ENCODE measurements at places on chromosomes 16 and 17.

GRCh38 chr16:65119435-65119834, 2.4 kb downstream of the CDH11 start:
- no peak for DNase-seq

DNA sequence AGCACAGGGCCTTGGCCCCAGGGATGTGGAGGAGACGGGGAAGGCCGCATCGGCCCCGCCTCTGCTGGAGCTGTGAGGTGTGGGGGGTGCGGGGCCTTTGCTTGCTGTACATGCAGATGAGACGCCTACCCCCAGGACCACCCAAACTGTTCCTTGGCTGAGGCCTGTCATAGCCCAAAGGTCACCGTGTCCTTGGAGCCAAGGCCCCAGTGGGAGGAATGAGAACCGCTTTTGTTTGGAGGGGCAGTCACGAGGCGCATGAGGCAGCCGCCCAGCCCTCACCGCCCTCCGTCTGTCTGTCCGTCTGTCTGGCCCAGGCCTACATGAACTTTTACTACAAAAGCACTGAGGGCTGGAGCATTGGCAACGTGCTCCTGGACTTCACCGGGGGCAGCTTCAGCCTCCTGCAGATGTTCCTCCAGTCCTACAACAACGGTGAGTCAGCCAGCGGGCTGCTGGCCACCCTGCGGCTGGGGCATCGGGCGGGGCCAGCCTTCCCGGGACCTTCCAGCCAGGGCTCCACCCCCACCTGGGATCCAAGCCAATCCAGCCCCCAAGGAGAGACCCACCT, 8.8 kb downstream of the TAX1BP3 start:
- peak; percentile 58 for DNase-seq

DNA sequence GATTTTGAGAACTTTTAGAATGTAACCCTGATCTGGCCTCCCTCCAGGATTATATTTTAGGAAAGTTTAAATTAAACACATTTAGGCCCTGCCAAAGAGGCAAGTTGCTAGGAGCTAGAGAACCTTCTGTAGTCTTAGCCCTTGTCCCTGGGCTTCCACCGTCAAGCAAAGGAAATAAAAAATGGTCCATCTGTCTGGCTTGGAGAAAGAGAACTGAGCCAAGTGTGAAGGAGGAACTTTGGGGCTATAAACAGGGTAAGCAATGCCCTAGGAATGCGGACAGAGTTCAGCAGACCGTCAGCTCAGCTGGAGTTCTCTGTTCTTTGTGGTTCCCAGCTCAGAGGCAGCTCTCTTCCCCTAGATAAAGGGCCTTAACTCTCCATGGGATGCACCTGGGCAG, 29.6 kb downstream of the RCVRN start:
- no peak for DNase-seq

DNA sequence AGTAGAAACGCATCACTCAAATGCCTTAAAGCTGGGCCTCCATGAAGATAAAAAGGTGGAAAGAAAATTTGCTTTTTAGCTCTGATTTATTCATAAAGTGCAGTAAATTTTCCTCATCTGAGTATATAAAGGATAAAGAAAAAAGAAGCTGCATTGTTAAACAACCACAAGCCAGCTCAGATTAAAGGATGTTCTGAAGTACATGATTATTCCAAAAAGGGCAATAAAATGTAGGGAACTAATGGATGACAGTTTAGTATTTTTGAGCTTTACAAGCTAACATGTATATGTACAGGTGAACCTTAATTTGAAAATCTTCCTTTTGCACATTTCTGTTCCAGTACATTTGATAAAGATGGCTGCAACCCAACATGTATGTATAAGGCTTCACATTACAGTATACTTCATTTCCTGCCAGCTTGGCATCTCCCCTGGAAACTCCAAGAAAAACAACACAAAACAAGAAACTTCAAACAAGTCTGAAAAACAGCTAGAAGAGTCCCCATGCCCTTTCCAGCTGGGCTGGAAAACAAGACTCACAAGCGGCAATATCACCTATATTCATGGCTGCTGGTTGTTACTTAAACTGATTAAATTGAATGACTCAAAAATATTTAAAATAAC, 225.7 kb downstream of the CEP112 start:
- no peak for DNase-seq

GRCh38 chr16:2811703-2812471, 5.2 kb upstream of the PRSS21 start:
- DNase-seq: no peak

DNA sequence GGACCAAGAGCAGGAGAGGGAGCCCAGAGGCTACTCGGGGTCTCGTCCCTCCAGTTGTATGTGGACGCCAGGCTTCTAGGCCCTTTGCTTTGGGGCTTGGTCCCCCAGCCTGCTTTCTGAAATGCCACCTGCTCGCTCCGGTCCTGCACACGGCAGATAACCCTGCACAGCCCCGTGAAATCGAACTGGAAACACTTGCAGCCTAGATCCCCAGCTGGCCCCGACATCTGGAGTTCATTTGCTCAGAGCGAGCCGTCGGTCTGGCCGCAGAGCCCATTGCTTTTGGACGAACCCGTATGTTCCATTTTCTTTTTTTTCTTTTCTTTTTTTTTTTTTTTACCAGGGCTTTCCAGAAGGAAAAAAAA, 22.9 kb downstream of the C1QTNF1 start:
- no peak for DNase-seq

DNA sequence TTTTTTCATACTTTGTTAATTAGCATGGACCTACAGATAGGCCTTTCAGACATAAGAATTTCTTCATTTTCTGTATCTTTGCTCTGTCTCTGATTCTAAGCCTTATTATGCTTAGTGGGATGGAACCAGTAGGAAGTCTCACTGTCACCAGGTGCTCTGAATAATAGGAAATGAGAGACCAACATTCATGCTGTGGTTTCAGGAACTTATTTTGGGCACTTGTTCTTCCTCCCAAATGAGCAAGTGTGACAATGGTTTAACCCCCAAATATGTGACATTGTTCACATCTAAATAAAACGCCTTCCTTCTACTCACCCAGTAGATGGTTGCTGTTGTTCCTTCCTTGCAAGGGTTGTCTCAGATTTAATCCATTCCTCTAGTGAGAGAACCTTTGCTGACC, 100.2 kb downstream of the SYCE1L start:
- no peak for DNase-seq

DNA sequence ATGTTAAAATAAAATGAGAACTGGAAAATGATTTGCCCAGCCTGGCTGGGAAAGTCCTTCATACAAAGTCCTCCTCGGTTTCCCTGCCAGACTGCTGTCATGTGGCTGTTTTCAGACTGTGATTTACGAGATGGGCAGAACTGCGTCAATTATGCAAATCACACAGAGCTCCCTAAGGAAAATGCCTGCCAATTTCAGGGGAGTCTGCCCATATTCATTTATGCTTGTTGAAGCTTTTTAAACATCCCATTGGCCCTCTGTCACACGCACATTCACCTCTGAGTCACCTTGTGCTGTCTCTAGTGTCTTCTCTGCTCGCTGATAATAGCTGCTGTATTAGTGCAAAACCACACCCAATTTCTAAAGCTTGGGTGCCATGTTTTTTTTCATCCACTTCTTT, 81.7 kb upstream of the FAM20A start:
- no peak for DNase-seq

- DNase-seq: no peak
Measured at GRCh38 chr17:72338847-72339790, 218.3 kb downstream of the SOX9 start.

- no peak for DNase-seq
Measured at GRCh38 chr16:55811811-55812210, 21.1 kb downstream of the CES1 start.

DNA sequence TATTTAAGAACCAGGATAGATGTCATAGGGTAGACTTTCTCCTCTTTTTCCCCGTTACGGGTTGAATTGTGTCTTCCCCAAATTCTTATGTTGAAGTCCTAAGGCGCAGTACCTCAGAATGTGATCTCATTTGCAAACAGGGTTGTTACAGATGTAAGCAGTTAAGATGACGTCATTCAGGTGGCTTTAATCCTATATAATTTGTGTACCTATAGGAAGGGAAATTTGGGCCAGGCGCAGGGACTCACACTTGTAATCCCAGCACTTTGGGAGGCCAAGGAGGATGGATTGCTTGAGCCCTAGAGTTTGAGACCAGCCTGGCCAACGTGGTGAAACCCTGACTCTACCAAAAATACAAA, 99.5 kb upstream of the DHX40 start:
- no peak for DNase-seq

- no peak for DNase-seq
Measured at GRCh38 chr17:43449470-43450248, 34.1 kb upstream of the DHX8 start.

DNA sequence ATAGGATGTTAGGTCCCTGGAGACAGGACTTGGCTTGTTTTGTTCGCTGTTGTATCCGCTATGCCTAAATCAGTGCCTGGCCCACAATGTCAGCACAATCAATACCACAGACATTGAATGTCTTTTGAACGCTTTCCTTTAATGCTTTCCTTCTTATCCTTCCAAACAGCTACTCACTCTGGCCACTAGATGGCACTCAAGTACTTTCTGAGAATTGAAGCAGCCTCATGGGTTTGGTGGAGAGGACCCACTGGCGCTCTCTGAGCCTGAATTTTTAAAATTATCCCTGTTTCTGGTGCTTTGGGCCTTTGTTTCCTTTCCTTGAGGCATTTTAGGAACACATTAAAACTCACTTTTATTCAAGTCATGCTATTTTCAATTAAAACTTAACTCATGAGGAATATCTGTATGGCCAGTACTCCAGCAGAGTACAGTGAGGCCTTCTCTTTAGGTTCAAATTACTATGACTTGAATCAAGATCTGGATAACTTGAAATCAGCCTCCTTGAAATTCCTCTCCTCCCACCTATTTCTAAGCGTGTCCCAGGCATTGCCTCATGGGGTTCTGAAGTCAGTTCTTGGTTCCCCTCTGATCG, 3.2 kb upstream of the NLRP1 start:
- no peak for DNase-seq

GRCh38 chr17:78563189-78564145, 13.7 kb downstream of the DNAH17 start:
- no peak for DNase-seq

- no peak for DNase-seq
Measured at GRCh38 chr17:35460354-35460851, 11.8 kb upstream of the SLFN13 start.

- DNase-seq: no peak
Measured at GRCh38 chr17:82868715-82869131, 28.9 kb upstream of the ZNF750 start.

GRCh38 chr17:66661411-66662256, 173.3 kb upstream of the CACNG5 start:
- DNase-seq: no peak

DNA sequence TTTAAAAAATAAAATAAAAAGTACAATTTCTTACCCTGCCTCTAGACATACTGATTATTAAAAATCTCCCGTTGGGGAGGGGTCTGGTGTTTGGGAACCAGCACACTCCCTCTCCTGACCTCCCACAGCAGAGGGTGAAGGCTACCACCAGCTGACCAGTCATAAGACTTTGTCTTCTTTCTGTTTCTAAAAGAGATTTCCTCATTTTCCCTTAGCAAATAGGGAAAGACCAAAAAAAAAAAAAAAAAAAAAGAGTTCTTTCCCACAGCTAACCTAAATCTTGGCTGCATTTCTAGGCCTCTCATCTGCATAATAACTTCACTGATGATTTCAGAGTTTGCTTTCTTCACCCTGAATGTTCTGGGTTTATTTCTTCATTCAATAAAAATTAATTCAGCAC, 30.3 kb downstream of the CDK5RAP3 start:
- DNase-seq: no peak

DNA sequence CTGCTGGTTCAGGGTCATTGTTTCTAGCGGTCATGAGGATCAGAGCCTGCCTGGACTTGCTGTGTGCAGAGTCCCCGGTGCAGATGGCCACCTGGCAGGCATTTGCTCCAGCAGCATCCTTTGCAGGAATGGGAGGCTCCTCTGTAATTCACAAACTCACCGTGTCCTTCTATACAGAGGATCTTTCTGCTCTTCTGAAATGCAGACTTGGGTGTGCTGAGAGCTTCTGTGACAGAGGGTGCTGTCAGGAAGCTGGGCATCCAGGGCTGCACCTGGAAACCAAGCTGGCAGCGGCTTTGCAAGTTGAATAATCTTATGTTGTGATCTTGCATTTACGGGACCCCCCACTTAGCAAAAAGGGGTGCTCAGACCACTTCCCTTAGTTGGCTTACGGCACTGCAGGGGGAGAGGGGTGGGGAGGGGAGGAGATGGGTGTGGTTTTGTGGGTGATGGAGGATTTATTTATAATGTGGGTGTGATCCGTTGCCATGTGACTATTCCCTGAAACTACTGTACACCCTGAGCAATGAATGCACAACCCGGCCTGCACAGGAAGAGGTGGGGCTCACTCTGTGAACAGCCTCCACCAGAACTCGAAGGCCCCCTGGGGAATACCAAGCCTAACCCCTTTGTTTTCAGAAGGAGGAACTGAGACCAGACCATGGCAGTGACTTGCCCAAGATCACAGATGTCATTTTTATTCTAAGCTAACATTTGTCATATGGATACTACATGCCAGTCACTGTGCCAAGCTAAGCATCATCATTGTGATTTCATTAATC, 178.3 kb downstream of the PRKCB start:
- DNase-seq: no peak

GRCh38 chr16:69698404-69698803, 28.0 kb downstream of the NQO1 start:
- DNase-seq: no peak

DNA sequence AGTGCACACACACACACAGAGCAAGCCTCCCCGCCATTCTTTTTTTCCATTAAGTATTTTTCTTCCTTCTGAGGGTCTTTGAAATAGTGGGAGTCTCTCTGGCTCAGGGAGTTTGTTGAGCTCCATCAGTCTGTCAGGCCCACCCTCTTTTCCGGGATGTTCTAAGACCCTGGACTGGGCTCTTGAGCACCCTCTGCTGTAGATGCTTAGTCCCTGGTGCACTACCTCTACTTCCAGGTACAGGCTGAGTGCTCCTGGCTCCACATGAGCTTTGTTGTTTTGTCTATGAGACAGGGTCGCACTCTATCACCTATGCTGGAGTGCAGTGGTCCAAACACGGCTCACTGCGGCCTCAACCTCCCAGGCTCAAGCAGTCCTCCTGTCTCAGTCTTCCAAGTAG, 20.7 kb downstream of the LIMD2 start:
- DNase-seq: no peak

- DNase-seq: peak; percentile 76
Measured at GRCh38 chr17:42517516-42517915, 18.5 kb upstream of the NAGLU start.

DNA sequence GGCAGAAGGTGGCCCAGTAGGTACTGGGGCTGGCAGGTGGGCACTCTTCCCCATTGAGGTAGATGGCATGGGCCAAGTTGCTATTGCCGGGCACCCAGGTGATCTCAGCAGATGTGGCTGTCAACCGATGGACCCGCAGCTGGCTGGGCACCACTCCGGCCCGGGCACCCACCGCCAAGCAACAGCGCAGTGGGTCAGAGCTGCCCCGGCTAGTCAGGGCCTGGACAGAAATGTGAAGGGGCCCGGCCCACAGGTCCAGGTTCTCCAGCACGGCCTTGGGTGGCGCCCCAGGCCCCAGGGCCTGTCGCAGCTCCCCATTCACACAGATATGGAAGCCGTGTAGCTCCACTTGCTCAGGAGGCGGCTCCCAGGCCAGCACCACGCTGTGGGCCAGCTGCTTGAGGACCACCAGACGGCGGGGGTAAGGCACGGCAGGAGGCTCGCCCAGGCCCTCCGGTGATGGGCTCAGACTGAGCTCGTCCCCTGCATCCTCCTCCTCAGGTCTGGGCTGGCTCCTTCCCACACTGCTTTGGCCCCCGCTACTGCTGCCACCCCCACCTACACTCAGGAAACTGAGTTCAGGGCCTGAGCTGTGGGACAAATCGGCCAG, 16.5 kb downstream of the TSPOAP1 start:
- DNase-seq: no peak

GRCh38 chr16:56789360-56789759, 59.4 kb downstream of the NUP93 start:
- no peak for DNase-seq

GRCh38 chr16:892536-893255, 78.1 kb downstream of the LMF1 start:
- no peak for DNase-seq

All from amygdala (tissue), 56 donors.